ENCODE measurements at places on chromosomes 5 and 9.

DNA sequence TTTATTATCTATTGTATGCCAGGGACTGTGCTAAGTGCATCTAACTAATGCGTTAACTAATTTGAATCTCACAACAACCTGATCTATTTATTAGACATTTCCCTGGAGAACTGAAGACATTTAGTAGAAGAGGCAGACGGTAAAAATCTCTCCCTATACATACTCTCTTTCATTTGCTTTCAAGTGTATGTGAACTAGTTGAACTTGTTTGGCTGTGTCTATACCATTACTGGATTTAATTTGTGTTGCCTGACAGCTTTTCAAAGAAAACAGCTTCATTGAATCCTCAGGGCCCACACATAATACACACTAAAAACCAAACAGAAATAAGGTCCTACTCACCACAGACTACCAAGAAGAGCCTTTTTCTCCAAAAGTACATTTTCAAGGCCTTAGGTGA lies 133.6 kb upstream of the NR3C1 start:
- no peak for DNase-seq

DNA sequence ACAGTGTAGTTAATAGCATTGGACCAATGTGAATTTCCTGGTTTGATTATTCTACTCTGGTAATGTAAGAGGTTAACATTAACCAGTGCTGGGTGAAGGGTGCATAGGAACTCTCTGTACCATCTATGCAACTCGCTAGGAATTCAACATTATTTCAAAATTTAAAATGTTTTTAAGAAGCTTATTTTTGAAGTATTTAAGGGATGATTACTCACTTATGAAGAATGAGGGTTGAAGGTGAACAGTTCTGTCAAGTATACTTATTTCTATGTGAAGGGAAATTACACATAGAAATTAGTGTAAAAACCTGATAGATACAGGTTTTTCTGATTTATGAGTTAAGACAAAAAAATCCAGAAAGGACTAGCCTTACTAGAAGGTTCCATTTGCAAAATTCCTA lies 165.8 kb downstream of the INSYN2B start:
- no peak for DNase-seq

DNA sequence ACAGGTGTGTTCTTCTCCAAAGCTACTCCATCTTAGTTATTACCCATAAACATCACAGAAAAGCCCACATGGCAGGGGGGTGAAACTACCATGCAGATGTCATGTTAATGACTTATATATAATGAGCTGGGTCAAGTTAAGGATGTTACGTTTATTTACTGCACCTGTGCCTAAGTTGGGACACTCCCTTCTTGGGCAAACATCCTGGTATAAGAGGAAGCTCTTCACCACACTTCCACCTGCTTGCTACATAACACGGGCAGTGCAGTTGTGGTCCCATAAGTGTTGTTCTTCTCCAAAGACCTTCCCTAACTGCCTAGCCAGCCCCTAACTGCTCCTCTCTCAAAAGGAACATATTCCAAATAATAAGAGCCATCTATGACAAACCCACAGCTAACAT lies 9.3 kb upstream of the ZCCHC9 start:
- no peak for DNase-seq

DNA sequence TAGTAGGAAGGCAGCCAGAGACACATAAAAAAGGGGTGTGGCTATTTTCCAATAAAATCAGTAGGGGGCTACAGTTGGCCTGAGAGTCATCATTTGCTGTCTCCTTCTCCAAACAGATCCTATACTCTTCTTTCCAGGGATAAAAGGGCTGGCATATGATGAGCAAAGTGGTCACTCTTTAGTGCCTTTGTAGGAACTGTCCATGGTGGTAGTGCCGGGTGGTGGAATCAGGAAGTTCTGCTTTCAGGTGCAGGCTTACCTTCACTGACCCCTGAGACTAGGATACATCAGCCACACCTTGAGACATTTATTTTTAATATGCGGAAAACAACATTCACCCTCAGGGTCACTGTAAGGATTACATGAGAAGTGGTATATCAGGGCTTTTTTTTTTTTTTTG lies 80.8 kb downstream of the ASTN2 start:
- DNase-seq = no peak

GRCh38 chr5:6877986-6878828 lies 165.0 kb downstream of the TENT4A start:
- DNase-seq = no peak

- no peak for DNase-seq
Observed at GRCh38 chr5:151470439-151470838, 23.0 kb downstream of the SLC36A1 start.

- no peak for DNase-seq
Observed at GRCh38 chr5:139651043-139651834, 3.1 kb downstream of the CXXC5 start.

DNA sequence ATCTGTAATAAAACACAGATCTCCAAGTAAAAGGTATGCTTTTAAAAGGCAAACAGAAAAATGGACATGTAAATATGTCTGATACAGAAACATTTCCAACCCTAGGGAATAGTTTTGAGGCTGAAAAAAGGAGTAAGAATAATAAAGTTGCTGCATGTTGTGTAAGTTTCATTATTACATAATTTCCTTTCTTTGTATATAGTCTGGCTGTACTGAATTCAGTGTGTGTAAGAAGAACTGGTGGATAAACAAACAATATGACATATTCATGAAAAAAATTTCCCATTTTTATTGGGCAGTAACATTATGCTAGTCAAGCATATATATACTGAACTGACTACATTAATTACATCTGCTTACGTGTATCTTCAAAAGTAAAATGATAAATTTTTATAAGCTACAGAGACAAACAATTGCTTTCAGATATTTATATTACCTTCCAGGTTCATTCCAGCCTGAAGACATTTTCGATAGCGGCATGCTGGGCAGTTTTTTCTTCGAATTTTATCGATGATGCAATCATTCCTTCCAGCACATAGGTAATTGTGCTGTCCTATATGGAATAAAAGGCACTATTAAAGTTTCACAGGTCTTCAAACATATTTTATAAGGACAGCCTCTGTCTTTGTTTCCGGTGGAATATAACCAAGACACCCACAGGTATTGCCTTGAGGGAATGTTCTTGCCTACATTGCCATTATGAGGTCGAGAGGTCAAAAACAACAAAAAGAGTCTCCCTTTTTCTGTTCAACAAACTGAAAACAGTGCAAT lies 93.6 kb downstream of the NR3C1 start:
- no peak for DNase-seq

GRCh38 chr5:143543358-143544255 lies 140.1 kb upstream of the NR3C1 start:
- DNase-seq = no peak

DNA sequence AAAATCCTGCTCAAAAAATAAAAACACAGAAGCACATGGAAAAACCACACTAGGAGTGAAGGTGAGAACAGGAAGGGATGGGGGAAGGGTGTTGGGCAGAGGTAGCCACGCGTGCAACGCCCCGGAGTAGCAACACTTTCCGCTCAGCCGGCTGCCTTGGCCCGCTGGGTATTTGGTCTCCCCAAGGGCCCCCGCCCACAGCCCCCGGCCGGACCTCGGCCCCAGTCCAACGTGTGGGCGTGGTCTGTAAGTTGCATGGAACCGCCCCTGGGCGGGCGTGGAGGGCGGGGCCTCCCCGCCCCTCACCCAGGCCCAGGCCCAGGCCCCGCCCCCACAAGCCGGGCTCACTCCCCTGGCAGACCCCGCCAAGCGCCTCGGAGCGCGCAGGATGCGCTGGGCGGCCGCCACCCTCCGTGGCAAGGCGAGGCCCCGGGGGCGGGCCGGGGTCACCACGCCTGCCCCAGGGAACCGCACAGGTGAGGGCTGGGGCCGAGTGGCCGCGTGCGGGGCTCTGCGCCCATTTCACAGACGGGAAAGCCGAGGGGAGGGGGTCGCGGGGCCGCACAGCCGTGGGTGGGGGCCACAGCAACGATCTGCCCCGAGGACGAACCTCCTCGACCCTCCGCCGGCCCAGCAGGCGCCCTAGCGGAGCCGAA lies at the start of gene SUSD3:
Gene SUSD3, plus strand, starts transcription at position 347 of the 656 bp plus-strand sequence. Its CDS starts 42 bp downstream, at position 389.
- DNase-seq = peak; percentile 73

DNA sequence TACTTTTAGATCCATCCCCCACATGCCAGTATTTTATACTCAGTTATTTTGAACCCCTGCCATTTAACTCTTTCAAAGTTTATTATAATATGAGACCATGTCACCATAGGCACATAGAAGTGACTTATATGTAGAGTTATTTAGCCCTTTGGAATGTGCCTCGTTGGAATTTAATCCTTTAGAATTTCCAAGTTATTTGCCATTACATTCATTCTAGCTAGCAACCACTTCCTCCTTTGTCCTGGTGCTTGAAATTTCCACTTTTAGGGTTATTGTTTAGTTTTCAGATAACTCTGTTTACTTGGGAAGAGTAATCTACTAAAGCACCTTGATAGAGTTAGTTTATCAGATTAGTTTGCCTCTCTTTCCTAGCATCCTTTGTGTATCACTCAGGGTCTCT lies 82.8 kb upstream of the TLE1 start:
- no peak for DNase-seq

- DNase-seq = no peak
Observed at GRCh38 chr9:124602204-124602603, 95.0 kb upstream of the NR5A1 start.

DNA sequence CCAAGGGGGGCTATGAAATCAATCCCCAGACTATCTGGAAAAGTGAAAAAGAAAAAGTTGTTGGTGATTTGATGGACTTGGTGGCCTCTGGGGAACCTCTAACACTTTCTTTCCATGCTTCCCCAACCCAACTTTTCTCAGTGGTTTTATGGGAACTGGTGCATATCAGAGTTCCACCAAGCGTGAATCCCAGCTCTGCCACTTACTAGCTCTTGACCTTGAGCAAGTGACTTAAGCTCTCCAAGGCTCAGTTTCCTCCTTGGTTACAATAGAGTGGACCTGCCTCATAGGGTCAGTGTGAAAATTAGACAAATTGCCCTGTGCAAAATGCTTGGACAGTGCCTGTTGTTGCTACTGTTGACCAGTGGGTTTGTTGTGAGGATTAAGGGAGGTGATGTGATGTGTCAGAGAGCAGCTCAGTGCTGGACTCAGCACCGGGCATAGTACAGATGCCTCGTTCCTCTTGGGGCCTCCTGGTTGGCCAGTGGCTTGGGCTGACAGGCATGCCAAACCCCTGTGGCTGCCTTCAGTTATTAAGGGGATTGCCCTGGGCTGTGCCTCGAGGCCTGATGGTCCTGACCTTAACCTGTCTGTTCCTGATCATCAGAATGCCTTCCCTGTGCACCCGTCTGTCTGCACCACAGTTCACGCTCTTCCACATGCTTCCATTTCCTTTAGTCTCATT lies 49.3 kb downstream of the COL15A1 start:
- DNase-seq = no peak

DNA sequence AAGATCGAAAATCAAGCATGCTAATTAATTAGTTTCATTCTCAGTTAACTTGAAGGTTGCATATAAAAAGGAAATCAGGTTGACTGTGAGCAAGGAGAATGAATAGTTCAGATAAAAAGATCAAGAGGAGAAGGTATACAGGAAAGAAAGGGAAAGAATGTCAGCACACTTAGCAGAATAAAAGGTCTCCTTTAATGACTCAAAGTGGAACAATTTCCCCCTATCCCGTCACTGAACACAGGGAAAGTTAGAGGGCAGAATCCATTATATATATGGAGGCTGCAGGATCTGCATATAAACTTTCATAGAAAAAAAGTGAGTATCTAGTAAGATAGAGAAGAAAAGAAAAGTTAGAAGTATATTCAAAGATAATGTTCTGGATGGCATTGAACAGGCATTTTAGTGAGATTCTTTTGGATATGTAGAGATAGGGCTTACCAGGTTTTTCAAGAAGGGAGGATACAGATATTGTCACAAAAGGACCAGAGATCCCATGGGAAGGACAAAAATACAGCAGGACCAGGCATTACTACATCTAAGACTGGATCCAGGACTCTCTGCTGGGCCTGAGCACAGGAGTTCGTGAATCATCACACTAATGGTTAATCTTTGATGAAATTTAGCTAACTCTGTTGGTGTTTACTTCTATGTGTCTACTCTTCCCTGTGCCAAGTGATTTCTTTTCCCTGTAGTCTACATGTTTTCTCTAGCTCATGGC lies 988.2 kb upstream of the ARRDC3 start:
- DNase-seq = no peak

GRCh38 chr5:111223101-111223786 lies 940 bp upstream of the CAMK4 start:
- no peak for DNase-seq

- no peak for DNase-seq
Observed at GRCh38 chr5:128838623-128839022, 126.7 kb upstream of the SLC27A6 start.

DNA sequence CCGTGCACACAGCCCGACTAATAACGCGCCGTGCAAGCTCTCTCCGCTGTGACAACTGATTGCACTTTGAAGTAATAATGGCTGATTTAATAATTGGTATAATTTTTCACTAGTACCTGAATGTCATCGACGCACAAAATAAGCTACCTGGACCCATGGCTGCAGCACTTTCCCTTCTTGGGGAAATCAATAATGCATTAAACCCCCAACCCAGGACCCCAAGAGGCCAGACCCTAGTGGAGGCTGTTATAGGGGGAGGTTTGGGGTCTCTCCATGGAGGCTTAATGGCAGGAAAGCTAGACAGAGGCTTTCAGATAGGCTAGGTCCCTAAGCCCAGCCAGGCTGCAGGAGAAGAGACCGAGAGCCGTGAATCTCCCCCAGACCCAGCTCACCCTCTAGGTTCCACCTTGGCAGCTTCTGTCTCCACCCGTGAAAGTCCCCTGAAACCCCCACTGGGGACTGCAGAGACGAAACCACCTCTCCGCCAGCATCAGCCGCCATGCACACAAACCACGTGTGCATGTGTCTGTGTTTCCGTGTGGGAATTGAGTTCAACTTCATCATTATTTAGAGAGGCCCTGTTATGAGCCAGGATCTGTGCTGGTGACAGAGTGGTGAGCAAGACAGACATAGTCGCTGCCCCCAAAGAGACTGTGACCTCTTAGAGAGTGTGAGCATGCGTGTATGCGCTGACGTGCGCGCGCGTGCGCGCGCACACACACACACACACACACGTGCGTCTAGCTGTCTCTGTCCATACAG lies 168.6 kb upstream of the MVB12B start:
- no peak for DNase-seq

GRCh38 chr5:100760688-100761087 lies 142.4 kb downstream of the ST8SIA4 start:
- DNase-seq = no peak

GRCh38 chr5:128395073-128395472 lies 143.0 kb downstream of the FBN2 start:
- no peak for DNase-seq

GRCh38 chr5:37112383-37112991 lies 136.7 kb downstream of the CPLANE1 start:
- no peak for DNase-seq

GRCh38 chr9:75993434-75993833 lies 103.0 kb downstream of the PCSK5 start:
- DNase-seq = no peak

GRCh38 chr5:124238350-124238749 lies 508.1 kb downstream of the ZNF608 start:
- no peak for DNase-seq

Data from CD4-positive, alpha-beta T cell treated with Interferon gamma for 1 hour (primary cell).